Left lobe of liver (tissue), 2 donors: ENCODE measurements at places on chromosomes 13 and 19. TPM values are rescaled to one million over a fixed set of nuclear protein-coding genes. Genes with fewer than 3 reads are reported as not detected.
A peak's percentile ranks its signal among the peaks of the same experiment; 100 is the strongest.

TEX101 gene
- total RNA-seq = not detected

FFAR1 gene
- total RNA-seq = not detected

C19orf67 gene
- total RNA-seq = not detected

DNA sequence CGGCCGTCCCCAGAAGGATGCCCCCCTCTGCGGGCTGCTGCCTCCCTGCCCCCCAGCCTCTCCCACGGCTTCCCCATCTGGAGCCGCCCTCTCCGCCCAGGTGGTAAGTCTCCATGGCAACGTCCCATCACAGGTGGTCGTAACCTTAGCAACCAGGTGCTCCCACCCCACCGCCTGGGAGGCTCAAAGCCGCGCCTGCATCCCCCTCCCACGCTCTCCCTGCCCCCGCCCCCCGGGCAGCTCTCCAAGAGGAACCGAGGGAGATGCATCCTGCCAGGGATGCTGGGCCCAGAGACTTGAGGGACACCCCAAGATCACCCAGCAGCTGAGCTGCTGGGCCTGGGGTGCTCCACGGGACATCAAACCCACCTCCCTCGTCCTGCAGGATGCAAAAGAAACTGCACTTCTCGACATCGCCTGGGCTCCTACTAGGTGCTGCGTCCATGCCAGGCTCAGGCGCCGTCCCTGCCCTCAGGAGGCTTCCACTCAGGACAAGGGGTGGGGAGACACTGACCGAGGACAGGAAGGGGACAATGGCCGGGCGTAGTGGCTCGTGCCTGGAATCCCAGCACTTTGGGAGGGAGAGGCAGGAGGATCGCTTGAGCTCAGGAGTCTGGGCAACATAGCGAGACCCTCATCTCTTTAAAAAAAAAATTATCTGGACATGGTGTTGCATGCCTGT lies 5.0 kb upstream of the LINGO3 start:
- no peak for DNase-seq

GRCh38 chr13:67776151-67776550 lies 546.0 kb upstream of the PCDH9 start:
- DNase-seq = no peak

DNA sequence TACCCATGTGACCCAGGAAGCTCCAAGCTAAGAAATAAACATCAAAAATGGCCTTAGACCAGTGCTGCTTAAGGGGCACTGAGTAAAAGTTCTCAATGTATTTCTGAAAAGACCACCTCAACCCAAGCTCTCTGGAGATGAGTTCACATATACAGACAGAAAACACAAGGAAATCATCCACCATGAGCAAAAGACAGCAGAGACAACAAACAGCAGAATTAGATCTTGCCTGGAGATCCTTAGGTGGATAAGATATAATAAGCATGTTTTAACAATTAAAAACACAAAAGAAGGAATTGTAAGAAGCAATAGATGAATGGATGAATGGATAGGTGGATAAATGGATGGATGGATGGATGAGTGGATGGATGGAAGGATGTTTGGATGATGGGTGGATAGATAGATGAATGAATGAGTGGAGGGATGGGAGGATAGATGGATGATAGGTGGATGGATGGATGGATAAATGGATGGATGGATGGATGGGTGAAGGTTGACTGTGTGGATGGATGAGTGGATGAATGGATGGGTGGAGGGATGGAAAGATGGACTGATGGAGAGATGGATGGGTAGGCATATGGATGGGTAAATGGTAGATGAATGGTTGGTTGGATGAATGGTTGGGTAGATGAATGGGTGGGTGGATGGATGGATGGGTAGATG lies 9.6 kb upstream of the NMRK2 start:
- DNase-seq = no peak

- DNase-seq = no peak
Measured at GRCh38 chr19:45069056-45069455, 7.2 kb downstream of the ZNF296 start.

- DNase-seq = peak; percentile 42
Measured at GRCh38 chr19:31338069-31338776, 11.0 kb downstream of the TSHZ3 start.

DNA sequence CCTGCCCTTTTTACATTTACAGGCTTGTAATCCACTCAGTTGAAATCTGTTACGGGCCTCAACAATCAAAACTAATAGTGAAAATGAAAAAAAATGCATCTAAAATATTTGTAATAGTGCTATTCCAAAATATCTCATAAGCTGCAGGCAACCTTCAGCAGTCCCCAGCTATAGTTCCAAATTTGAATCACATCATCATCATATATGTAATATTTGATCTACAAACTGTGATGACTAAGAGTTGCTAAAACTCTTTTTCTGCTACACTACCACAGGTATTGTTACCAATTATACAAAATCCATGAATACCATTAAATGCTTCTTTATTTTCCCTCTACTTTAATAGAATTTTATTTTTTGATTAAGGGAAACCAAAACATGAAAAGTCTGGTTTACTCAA lies 121.4 kb upstream of the RFC3 start:
- DNase-seq = no peak

DNA sequence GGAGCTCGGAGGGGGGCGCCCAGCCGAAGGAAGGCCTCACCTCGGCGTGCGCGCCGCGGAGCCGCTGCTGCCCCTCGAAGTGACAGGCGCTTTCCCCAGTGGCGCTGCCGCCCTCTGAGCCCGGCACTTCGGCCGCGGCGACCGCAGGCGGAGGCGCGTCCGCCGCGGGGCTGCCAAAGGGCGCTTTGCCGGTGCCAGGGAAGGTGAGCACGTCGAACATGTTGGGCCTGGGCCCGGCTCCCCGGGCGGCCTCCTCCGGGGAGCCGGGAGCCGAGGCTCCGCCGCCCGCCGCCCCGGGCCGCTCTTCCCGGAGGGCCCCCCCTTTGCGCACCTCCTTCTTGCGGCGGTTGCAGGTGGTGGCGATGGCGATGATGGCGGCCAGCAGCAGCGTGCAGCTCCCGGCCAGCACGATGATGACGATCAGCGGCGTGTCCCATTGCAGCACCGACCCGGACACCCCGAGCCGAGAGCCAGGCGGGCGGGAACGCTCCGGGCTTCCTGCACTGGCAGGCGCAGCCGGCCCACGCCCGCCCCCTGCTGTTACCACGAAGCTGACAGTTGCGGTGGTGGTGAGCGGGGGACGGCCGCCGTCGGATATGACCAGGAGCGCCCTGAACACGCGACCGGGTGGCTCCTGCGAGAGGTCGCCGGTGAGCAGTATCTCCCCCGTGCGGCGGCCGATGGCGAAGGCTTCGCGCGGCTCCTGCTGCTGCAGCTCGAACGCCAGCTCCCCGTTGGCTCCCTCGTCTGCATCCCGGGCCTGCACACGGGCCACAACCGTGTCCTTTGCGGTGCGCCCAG lies 2.5 kb downstream of the PCDH8 start:
- DNase-seq = no peak

DNA sequence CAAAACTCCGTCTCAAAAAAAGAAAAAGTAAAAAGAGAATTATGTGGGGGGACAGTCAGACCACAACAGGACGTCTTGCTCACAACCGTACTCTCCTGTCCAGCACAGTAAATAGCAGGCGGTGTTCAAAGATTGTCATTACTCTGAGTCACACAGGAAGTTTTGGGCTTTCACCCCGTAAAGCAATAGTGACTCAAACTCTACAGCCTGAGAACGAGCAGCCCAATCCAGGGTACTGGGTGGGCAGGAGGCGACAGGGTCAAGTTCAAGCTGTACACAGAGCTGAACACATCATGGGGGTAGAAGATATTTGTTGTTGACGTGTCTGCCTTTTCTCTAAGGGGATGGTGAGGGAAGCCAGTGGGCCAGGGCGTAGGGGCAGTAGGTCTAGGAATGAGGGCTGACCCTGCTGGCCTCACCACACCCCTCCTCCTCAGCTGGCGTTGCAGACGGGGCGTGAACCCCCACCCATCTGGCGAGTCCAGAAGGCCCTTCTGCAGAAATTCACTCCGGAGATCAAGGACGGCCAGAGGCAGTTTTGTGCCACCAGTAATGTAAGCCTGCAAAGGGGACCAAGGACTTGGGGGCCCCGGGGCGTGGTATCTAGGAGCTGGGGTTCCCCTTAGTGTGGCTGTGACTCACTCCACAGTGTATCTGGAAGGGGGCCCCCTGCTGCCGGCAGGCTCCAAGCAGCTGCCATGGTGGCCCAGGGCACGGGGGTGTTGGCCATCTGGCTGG lies 23.3 kb downstream of the PRR12 start:
- DNase-seq = no peak
